ENCODE measurements at places on chromosomes 7 and 10. TPM values are rescaled to one million over a fixed set of nuclear protein-coding genes. Genes with fewer than 3 reads are reported as not detected.

DNA sequence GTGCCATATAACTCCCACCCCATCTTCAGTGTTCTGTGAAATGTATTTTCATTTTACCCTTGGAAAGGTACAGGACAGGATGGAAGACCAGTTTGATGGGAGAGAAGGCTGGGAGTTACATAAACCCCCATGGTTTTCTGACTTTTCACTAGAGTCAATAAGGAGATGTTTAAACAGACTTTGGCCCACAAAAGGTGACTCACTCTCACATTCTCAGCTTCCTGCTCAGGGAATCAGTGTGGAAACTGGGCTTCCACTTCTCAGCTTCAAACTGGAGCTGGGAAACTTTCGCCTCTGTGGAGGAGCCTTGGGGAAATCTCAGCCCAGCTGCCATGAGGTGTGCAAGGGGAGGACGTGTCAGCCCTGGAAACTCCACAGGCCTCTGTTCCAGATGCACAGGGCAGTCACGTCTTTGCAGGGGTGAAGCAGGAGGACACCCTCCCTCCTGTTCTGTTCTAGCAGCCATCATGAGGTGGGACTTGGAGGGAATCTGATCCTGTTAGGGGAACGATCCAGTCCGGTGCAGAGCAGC is 560.5 kb upstream of the GALNT17 start:
- no peak for DNase-seq

- no peak for DNase-seq
Measured at GRCh38 chr10:49280001-49280408, 19.0 kb upstream of the C10orf71 start.

GRCh38 chr10:71084818-71085126 is 127.6 kb upstream of the UNC5B start:
- DNase-seq, result no peak

- DNase-seq, result peak; percentile 47
Measured at GRCh38 chr10:77799352-77799751, 127.2 kb downstream of the DLG5 start.

TSPAN14 gene
- total RNA-seq, result 151 TPM

LIMK1 gene
- 15.1 TPM for total RNA-seq

STN1 gene
- 30.4 TPM for total RNA-seq
